ENCODE measurements at places on chromosomes 6 and 20.

GRCh38 chr20:59789686-59790085, 143.8 kb downstream of the SYCP2 start:
- DNase-seq, result no peak

DNA sequence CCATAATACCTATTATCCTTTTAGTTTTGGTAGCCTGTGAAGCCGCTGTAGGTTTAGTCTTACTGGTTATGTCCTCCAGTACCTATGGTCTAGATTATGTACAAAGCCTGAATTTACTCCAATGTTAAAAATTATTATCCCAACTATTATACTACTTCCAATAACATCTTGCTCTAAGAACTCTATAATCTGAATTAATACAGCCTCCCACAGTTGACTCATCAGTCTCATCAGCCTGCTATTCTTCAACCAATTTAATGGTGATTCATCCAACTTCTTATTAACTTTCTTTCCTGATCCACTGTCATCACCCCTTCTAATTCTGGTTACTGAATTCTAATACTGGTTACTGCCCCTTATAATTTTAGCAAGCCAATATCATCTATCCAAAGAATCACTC, 370.3 kb upstream of the OPRM1 start:
- no peak for DNase-seq

DNA sequence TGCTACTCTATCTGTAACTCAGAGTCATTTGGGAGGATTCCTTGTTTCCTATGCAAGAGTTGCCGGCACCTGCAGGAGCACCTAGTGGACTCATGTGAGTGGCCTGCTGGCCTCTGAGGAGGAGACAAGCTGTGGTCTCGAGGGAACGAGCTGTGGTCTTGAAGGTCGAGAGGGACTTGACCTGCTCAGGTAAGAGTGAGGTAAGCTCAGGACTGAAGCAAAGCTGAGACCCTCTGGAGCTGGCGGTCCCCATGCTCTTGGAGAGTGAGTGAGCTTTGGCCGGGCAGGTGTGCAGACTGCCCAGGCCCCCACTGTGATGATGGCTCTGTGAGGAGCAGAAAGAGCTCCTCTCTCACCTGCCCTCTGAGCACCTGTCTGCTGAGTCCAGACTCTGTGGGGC, 214.3 kb downstream of the MYLK4 start:
- DNase-seq, result no peak

- DNase-seq, result no peak
These were observed 154.1 kb downstream of the FOXA2 start for GRCh38 chr20:22430154-22430745.

GRCh38 chr6:44117397-44118128, 9.7 kb downstream of the MRPL14 start:
- DNase-seq, result no peak

GRCh38 chr6:14095437-14095836, 22.1 kb upstream of the CD83 start:
- DNase-seq, result no peak

DNA sequence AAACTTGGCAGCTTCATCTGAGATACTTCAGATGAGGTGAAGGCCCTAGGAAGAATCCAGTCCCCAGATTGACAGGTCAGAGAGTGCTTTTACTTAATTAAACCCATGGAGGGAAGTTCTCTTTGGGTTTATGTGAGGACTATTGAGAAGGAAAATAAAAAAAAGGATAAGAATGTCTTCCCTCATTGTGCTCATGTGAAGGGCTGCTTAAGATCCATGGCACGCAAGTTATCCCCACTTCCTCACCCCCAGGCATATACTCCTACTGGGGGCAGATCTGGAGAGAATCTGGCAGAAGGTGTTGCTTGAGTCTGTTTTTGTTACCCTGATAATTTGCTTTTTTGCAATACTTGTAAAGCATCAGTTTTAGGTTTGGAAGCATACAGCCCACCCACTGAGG, 322.9 kb upstream of the TFAP2D start:
- DNase-seq, result no peak

DNA sequence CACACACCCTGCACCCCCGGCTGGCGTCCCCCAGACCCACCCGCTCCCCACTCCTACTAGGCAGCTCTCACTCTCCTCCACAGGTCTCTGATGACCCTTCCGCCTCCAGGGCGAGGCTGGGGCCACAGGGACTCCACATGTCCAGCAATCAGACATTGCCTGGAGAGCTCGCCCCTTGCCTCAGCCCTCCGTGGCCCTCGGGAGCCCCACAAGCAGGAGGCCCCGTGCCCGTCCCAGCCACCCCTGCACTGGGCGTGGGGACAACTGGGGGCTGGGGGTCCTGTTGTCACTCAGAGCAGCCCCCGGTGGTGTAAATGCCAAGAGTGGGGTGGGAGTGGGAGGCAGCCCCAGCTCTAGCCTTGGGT, 1.5 kb downstream of the COL20A1 start:
- no peak for DNase-seq

DNA sequence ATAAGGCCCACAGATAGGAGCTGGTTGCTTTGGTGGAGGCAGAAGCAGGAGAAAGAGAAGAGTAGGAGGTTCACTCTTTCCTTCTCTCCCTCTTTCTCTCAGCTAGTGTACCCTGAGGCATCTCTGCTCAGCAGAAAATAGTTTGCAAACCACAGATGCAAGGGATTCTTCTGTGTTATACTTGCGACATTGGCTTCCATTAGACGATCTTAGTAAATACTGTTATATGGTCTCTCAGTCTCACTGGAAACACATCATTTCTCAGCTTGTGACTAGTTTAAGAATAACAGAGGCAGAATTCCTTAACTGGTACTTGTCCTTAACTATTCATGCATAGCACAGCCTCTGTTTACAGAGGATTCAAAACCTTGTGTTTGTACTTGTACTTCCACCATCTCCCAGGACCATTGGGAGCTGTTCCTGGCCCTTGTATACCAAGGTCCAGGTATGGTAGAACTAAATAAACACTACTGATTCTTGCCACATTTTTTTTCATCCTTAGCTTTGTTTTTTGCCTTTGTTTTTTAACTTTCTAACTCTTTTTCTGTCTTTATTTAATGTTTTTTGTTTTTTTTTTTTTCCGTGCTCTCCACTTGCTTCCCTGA, 218.2 kb downstream of the OTOR start:
- DNase-seq, result no peak

- no peak for DNase-seq
These were observed 9.2 kb upstream of the DSP start for GRCh38 chr6:7532232-7532631.

All from effector memory CD4-positive, alpha-beta T cell (primary cell).